Osteoblast (primary cell): ENCODE measurements at places on chromosomes 1 and 21. TPM values are rescaled to one million over a fixed set of nuclear protein-coding genes. Genes with fewer than 3 reads are reported as not detected.
A peak's percentile ranks its signal among the peaks of the same experiment; 100 is the strongest.

Gene TMPRSS2
- total RNA-seq, result under 0.01 TPM in 1 of 2 replicates, not detected in the other

DNA sequence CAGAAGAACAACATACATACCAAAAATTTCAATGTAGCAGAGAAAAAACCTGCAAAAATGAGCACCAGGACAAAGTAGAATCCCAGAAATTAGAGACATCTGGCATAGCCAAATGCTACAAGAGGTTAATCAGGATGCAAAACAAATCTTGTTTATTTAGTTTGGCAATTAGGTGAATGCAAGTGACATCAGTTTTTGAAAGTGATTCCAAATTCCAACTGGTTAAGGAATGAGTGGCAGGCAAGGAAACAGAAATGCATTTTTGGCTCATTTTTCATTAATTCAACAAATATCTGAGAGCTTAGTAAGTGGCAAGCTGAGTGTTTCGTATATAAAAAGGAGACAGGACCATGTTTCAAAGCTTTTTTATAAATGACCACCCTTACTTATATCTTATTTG is 21.3 kb downstream of the SCAF4 start:
- peak; percentile 35 for DNase-seq

DNA sequence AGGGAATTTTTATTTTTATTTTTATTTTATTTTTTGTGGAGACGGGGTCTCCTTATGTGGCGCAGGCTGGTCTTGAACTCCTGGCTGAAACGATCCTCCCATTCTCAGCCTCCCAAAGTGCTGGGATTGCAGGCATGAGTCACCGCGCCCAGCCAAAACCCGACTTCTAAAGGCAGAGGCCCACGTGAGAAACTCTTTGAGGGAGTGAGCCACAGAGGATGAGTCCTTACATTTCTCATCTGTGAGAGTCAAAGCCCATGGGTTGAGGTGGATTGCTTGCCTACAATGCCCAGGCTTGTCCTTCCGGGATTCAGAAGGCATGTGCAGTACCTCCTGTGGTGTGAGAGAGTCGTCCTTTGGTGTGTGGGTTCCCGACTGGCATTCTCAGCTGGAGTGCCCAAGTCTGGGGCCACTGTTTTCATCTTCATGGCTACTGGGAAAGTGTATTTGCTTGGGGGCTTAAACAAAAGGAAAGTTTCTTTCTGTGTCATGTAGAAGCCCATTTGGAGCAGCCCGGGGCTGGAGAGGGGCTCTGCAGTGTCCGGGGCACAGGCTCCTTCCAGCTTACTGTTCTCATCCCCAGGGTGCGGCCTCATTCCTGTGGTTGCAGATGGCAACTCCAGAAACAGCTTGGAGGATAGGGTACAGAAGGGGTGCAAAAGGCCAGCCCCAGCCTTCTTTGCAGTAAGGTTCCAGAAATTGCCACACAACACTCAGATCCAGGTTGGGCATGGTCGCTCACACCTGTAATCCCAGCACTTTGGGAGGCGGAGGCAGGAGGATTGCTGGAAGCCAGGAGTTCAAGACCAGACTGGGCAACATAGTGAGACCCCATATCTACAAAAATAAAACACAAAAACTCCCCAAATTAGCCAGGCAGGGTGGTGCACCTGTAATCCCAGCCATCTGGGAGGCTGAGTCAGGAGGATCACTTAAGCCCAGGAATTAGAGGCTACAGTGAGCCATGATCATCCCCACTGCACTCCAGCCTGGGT is 29.4 kb upstream of the CSF3R start:
- no peak for DNase-seq

Gene RHCE
- total RNA-seq, result 0.72 and 0.88 TPM in 2 replicates

DNA sequence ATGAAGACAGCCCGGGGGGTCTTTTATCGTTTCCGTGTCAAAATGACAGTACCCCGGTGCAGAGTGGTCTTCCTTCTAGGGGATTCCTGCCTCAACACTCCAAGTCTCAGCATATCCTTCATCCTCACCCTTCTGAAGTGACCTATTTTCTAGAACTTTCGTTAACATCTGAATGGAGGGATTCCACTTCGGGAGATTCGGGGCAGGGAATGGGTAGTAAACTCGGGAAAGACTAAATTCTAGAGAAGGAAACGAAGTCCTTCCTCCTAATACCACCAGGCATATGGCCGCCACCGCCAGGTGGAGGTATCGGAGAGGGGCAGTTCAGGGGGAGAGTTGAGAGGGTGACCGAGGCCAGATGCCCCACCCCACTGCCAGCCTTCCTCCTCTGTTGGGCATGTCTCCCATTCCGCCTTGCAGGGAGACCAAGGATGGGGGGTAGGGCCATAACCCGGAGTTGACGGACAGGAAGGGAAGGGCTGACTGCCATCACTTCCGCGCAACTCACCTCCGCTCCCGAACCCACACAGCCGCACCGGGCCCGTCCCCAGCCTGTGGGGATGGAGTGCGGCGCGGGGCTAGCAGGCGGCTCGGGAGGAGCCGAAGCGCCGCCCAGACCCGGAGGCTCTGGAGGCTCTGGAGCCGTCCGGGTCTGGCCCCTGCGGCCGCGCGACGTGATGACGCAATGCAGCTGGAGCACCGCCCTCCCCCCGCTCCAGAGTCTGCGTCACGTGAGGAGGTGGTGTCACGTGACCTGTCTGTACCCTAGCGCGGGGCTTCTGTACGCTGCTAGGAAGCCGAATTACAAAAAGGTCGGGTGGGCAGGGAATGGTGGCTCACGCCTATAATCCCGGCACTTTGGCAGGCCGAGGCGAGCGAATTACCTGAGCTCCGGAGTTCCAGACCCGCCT is at the start of gene KLHL12:
Gene KLHL12, minus strand, starts transcription at position 654 of the 911 bp plus-strand sequence. CDS start 2,072 bp downstream, outside the sequence.
- DNase-seq, result peak; percentile 98

DNA sequence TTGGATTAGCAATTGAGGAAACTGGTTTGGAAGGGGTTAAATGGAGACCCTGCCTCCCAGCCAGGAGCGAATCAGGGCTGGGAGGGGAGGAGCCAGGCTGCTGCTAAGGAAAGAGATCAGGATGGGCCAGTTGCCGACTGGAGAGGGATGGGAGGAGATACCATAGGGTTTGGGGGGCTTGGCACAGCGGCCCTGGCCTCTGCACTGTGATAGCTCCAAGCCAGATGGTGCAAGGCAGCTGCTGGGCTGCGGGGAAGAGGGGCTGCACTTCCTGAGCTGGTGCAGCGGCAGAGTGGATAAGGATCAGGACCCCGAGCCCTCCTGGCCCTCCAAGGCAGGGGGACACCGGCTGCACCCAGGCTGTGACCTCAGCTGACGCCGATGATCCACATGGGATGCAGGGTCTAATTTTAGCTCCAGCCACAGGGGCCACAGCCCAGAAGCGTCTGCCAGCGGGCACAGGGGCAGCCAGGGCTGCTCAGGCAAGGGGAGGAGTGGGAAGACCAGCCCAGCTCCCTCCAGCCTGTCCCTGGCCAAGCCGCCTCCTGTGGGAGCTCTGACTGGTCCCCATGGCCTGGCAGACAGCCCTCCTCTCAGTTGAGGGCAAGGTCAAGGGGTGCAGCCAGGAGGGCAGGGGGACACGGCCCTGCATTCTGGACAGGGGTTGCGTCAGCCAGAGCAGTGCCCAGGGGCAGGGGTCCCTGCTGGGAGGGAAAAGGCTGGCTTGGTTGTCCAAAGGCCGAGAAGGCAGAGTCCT is at the start of gene EXTL1:
Gene EXTL1, plus strand, starts transcription at position 129 of the 757 bp plus-strand sequence. CDS start 872 bp downstream, outside the sequence.
- DNase-seq, result peak; percentile 94

Gene FCRLB
- 1.8 TPM in 2 replicates for total RNA-seq

- no peak for DNase-seq
These were observed 45.3 kb upstream of the C1orf105 start for GRCh38 chr1:172375211-172375631.

DNA sequence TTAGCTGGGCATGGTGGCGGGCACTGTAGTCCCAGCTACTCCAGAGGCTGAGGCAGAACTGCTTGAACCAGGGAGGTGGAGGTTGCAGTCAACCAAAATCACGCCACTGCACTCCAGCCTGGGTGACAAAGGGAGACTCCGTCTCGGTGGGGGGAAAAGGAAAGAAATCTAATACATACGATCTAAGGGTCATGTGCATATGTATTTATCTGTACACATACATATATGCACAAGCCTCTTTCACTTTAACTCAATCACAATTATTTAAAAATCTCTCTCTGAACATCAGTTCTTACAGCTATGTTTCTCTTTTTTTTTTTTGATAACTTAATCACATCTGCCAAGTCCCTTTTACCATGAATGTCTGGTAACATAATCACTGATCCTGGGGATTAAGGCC is 34.7 kb downstream of the EVA1C start:
- DNase-seq, result no peak

- DNase-seq, result peak; percentile 91
These were observed 2.2 kb downstream of the SPATA6 start for GRCh38 chr1:48469616-48470480.

Gene RIPPLY3
- total RNA-seq, result not detected in 2 replicates

GRCh38 chr1:227918083-227918700 is 29.5 kb downstream of the WNT9A start:
- DNase-seq, result peak; percentile 82

Gene CFHR4
- not detected in 2 replicates for total RNA-seq

Gene BCAR3
- total RNA-seq, result 34.0 and 37.1 TPM in 2 replicates

GRCh38 chr1:8649027-8649426 is 168.4 kb downstream of the RERE start:
- DNase-seq, result no peak

GRCh38 chr1:208154679-208155642 is 89.2 kb downstream of the PLXNA2 start:
- DNase-seq, result no peak

Gene ENAH
- total RNA-seq, result 344 and 453 TPM in 2 replicates

DNA sequence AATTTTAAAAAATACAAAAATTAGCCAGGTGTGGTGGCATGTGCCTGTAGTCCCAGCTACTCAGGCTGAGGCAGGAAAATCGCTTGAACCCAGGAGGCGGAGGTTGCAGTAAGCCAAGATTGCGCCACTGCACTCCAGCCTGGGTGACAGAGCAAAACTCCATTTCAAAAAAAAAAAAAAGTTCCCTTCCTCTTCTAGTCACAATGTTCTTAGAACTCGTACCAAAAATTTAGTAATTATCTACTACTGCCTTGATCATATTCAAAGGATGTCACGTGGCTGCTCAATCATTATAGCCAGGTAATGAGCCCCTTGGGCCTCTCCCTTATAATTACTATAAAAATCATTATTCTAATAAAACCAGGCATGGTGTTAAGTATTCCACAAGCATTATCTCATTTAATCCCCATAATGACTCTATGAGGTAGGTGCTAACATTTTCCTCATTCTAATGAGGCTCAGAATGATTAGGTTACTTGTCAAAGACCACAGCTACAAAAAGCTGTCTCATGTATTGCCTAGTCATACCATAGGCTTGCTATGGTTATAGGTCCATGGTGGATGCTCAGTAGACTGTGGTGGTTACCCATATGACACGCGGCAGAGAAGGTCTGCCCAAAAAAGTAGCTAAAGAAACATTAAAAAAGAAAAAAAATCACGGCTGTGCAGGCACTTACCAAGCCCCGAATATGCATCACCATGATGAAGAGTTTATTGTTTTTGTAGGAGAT is 15.5 kb upstream of the PPP1R15B start:
- DNase-seq, result no peak

Gene LAD1
- total RNA-seq, result not detected in 2 replicates

DNA sequence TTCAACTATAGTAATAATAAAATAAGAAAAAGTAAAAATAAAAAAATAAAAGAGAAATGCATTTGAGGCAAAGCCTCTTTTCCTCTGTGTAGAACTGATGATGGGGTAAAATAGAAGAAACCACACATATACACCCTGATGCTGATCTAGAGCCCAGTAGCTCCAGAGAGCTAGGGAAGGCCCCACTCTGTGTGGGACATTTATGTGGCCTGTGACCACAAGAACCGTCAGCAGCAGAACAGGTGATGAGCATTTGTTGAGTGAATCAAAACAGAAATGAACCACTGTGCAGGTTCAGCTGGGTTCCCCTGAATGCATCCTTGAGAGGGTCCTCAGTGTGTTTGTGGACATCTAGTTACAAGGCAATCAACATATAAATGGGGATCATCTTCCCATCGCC is 221.8 kb upstream of the HOOK1 start:
- no peak for DNase-seq

DNA sequence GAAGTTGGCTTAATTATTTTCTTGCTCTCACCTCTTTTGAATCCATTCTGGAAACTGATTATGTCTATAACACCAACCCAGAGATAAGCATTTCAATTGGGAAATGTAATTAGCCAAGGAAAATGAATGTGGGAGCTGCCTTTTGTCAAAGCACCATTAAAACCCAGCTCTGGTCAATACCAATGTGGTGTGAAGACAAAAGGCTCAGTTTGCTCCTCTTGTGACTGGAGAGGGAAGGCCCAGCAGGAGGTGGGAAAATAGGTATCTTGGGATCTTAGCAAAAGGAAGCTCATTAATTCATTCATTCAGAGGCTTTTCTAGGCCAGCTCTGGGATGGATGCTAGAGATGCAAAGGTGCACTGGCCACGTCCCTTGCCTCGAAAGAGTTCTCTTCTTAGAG is 75.0 kb upstream of the SELENON start:
- no peak for DNase-seq

DNA sequence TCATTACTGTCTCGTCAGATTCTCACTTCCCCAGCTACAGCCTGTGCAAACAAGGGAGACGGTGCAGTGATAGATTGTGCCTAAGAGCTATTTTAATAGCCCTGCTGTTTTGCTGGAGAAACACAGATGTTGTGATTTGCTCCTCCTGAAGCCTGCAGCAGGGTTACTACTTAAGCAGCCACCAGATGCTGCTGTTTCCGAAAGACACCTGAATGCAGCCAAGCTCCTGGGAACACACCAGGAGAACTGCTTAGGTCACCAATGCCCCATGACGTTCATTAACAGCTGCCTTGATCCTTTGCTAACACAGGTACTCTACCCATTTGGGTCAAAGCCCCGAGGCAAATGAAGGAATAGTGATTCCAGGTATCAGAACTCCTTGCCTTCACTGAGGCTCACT is 411.8 kb upstream of the DAB1 start:
- no peak for DNase-seq

- DNase-seq, result no peak
These were observed 41.8 kb downstream of the TTC39A start for GRCh38 chr1:51288578-51288977.

DNA sequence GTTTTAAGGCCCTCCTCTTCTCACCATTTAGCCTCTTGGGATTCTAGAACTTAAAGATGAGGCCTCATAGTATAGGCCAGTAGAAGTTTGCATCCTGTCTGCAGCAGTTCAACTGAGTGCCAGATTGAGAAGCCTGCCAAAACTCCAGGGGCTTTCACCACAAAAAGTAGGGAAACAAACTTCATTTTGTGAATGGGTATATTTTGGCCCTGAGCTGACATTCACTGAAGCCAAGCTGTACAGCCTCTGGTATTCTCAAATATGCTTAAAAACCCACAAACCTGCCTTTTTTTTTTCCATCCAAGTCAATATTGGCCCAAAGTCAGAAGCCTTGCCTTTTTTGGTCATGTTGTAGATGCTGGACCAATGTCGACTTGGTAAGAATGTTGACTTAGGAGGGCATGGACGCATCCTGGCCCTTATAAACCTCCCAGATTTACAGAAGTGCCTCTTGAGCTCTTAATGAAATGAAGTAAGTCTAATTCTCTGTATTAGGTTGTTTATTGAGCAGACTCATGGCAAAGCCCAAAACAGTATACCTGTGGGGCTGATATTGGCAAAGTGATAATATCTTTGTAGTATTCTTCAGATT is 337.5 kb downstream of the CHRM3 start:
- DNase-seq, result no peak
